ENCODE measurements at places on chromosomes 3 and 15.
A peak's percentile ranks its signal among the peaks of the same experiment; 100 is the strongest.

- no peak for DNase-seq
Measured at GRCh38 chr3:44329946-44330345, 8.6 kb upstream of the TCAIM start.

DNA sequence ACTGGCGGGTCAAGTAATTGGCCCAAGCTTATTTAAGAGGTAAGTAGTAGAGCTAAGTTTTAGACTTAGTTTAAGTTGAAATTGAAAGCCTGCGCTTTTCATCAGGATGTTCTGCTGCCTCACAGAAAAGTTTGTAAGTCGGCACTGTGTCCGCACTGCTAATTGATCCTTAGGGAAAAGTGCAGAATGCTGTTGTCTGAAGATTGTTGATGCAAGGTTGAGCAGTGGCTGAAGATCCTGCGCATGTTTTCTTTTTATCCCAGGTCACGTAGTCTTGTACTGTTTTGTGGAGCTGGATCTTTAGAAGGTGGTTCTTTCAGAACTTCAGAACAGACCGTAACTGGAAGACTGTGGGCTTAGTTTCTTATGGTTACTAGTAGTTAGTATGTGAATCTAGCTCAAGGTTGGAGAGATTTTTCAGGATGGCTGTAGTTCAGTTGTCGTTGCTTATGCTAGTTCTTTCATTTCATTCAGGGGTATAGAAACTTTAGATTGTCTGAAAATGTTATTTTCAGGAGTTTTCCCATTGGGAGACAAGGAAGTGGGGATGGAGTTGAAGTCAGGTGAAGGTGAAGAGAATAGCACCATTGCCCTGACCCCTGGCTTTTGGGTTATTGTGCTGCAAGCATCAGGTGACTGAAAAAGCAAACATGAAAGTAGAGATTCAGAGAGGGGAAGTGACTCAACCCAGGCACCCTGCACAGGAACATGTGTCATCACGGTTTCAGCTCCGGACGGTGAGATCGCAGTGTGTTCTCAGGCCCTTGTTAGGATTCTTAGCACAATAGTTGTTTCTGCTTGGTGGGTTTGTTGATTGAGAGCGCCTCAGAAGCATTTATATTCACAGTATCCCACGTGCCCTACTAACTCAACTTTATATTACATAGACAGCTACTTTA, 32.8 kb downstream of the AKAP13 start:
- peak; percentile 70 for DNase-seq

GRCh38 chr3:122555275-122556071, 8.6 kb downstream of the PARP9 start:
- peak; percentile 27 for DNase-seq

- DNase-seq: peak; percentile 44
Measured at GRCh38 chr3:98779541-98780335, 16.6 kb downstream of the ST3GAL6 start.

DNA sequence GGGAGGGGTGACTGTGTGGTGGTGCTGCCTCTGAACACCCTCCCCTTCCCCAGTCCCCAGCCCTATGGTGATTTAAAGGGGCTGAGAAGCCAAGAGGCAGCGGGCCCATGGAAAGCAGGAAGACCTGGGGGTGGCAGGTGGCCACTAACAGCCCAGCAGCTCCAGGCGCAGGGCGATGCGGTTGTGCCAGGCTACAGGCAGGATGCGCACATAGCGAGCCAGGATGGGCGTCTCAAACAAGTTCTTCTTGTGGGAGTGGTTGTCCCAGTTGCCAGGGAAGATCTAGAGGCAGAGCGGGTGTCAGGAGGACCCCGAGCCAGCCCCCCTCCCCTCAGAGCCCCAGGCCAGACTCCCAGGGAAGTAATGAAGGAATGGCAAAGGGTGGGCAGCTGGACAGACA, 3.9 kb upstream of the HAPLN3 start:
- no peak for DNase-seq

GRCh38 chr3:15983232-15983631, 185.5 kb upstream of the ANKRD28 start:
- no peak for DNase-seq

GRCh38 chr3:49004352-49005302, 2.6 kb upstream of the WDR6 start:
- no peak for DNase-seq

Data from fibroblast of skin of abdomen (primary cell).